ENCODE measurements at places on chromosomes 5 and 9. TPM values are rescaled to one million over a fixed set of nuclear protein-coding genes. Genes with fewer than 3 reads are reported as not detected.

SCGB3A2 gene
- not detected for total RNA-seq

ANGPTL2 gene
- 37.6 TPM for total RNA-seq

NOL6 gene
- total RNA-seq: 14.6 TPM

ATP6V0E1 gene
- 91.3 TPM for total RNA-seq

NKD2 gene
- 1.6 TPM for total RNA-seq

AFAP1L1 gene
- 75.7 TPM for total RNA-seq

GLDC gene
- total RNA-seq: under 0.01 TPM

NEUROG1 gene
- total RNA-seq: not detected

ZNF462 gene
- total RNA-seq: 28.7 TPM

ESM1 gene
- total RNA-seq: 0.52 TPM

SLC36A3 gene
- total RNA-seq: not detected

ADRB2 gene
- 3.1 TPM for total RNA-seq

HSD17B4 gene
- 142 TPM for total RNA-seq

NUTM2G gene
- not detected for total RNA-seq

GKAP1 gene
- 8.4 TPM for total RNA-seq

OR1Q1 gene
- not detected for total RNA-seq

ZNF608 gene
- total RNA-seq: 31.3 TPM

STING1 gene
- 14.6 TPM for total RNA-seq

PTCH1 gene
- total RNA-seq: 4.7 TPM

SPATA31A3 gene
- not detected for total RNA-seq

C9orf50 gene
- total RNA-seq: not detected

IFNE gene
- not detected for total RNA-seq

ACSL6 gene
- 3.1 TPM for total RNA-seq

AIF1L gene
- 12.0 TPM for total RNA-seq

SHC3 gene
- 0.52 TPM for total RNA-seq

TMEM174 gene
- not detected for total RNA-seq

CTNNAL1 gene
- total RNA-seq: 24.5 TPM

CAMK4 gene
- 4.7 TPM for total RNA-seq

KIF20A gene
- total RNA-seq: 8.9 TPM

IL31RA gene
- total RNA-seq: 1.0 TPM

SVEP1 gene
- 46.4 TPM for total RNA-seq

ADCY2 gene
- total RNA-seq: 27.7 TPM

PRDM9 gene
- not detected for total RNA-seq
